ENCODE measurements at places on chromosomes 2 and 18.

GRCh38 chr2:8569332-8569930 is 112.4 kb upstream of the ID2 start:
- no peak for DNase-seq

- DNase-seq = no peak
These were observed 9.1 kb downstream of the GPR155 start for GRCh38 chr2:174477759-174478158.

DNA sequence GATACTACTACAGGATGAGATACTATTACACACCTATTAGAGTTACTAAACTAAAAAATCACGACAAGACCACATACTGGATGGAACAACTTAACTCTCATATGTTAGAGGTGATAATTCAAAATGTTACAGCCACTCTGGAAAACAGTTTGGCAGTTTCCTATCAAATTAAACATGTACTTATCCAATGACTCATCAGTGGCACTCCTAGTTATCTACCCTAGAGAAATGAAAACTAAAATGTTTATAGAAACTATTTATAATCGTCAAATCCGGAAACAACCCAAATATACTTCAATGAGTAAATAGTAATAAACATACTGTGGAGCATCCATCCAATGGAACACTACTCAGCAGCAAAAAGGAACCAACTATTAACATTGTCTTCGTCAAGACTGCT is 137.0 kb upstream of the RBBP8 start:
- no peak for DNase-seq

DNA sequence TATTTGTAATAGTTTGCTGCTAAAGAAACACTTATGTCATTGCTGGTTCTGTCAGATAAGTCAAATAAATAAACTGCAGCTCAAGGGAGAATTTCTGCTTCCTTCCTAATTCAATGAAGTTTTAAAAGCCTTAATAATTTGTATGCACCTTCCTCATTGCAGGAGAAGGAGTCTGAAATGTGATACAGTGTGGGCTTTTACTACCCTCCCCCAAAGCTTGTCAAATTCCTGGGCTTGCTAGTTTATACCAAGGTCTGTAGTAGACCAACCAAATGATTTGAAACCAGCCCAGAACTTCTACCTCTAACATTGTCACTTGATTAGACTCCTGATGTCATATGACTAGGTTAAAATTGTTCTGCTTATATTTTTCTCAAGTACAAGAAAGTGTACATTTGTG is 131.8 kb downstream of the DTNA start:
- no peak for DNase-seq

GRCh38 chr2:202018950-202019349 is 14.7 kb upstream of the FZD7 start:
- DNase-seq = no peak

DNA sequence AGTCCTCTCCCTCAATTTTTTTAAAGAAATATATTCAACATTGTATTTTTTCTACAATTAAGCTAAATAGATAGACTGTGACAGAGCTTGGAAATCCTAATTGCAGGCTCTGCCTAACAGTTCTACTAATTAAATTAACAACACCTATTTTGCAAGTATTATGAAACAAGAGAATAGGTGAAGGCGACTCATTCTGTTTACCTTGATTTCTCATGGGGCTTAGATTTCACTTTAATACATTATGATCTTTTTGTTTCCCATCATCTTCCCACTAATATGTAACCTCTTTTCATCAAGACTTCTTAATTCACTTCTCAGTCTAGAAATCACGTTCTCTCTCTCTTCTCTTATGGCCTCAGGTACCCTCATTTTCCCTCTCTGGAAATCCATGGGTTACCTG is 42.7 kb upstream of the TANK start:
- no peak for DNase-seq

DNA sequence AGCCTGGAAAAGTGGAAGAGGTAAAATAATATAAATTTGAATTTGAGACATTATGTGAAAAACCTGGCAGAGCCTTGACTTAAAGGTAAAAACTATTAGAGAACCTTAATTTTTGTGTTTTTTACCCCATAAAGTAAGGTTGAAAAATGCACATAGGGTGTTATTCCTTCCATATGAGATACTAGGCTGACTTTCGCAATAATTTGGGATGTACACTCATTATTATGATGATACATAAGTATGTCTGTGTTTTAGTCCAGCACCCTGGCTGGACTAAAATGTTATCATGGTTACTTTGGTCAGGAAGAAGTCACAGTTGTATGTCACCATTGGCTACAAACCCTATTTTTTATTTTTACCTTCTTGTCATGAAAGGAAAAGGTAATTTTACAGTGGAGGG is 19.8 kb downstream of the NEMP2 start:
- no peak for DNase-seq

DNA sequence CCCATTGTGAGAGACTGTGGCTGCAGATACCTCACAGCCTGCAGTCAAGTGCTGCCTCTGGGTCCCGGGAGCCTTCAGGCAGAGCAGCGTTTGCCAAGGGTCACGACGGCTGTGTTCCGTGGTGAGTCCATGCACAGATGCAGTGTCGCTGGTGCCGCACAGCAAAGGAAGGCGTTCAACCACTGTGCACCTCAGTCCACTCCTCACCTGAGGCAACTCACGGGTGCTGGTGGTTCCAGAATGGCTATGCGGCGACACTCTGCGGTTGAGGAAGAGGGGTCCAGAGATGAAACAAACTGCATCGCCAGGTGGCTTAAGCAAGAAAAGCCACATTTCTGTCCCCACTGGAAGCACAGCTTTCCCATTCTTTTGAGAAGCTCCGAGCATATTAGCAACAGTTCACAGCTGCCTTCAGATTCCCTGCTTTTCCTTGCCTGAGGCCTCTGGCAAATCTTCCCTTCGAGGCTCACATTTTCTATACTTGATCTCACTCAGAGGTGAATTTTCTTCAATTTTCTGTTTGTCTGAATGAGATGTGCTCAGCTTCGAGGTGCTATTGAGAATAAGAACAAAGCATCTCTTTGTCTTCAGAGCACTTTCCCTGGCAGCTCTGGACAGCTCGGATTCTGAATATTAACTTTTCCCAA is 208.8 kb upstream of the TWIST2 start:
- DNase-seq = no peak

DNA sequence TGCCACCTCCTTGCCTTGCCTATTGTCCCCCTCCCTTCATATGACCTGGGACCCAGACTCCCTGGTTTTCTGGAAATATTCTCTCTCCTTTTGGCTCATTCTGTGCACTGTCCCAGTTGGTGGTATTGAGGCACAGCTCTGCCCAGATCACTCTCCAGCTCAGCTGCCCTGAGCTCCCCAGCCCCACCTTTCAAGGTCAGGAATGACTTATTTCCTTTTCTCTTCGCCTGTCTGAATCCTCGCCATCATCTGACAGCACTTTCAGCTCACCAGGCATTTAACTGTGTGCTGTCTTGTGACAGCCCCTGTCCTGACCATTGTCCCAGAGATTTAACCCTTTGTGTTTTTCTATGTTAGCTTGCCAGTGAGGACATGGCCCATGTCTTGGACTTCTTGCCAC is 133.0 kb downstream of the MSH2 start:
- no peak for DNase-seq

- no peak for DNase-seq
These were observed 69.2 kb downstream of the SS18 start for GRCh38 chr18:26021061-26021754.

GRCh38 chr2:219175928-219176817 is 552 bp downstream of the CNPPD1 start:
- DNase-seq = peak; percentile 23

- DNase-seq = no peak
These were observed 52.6 kb downstream of the QPCT start for GRCh38 chr2:37396890-37397565.

- DNase-seq = peak; percentile 34
These were observed 55.3 kb upstream of the HK2 start for GRCh38 chr2:74778381-74779264.

DNA sequence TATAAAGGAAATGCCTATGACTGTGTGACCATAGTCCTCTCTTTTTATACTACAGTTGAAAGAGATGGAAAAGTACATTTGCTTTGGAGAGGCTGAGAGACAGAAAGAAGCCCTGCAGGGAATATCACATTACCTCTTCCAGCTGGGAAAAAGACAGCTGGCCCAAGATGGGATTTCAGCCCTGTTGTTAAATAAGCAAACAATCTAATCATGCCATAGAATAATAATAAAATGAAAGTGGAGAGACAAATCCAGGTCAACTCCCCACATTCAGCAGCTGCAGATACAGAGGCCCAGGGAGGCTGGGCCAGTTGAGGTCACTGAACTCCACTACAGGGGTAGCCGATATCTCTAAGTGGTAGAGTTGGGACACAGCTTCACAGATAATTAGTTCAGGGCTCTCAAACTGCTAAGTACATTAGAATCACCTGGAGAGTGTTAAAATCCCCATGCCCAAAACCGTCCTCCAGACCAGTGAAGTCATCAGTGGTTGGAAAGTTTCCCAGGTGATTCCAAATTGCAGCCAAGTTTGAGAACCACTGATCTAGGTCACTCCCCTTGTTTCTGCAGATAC is 81.9 kb downstream of the MOGAT1 start:
- DNase-seq = peak; percentile 49

DNA sequence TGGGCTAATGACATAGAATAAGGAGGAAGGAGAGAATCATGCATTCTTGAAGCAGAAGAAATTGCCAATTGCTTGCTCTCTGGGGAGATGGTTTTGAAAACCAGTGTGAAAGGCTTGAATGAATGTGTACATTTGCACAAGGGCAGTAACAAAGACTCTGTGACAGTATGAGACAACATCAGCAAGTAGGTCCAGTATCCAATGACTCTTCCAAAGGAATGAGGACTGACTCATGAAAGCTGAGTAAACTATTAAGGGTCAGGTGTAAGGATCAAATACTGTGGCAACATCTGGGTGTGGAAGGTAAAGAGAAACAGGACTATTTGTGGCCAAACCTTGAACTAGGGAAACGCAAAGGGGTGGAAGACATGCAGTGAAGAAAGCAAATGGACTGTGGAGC is 886.0 kb upstream of the CHAC2 start:
- DNase-seq = no peak

DNA sequence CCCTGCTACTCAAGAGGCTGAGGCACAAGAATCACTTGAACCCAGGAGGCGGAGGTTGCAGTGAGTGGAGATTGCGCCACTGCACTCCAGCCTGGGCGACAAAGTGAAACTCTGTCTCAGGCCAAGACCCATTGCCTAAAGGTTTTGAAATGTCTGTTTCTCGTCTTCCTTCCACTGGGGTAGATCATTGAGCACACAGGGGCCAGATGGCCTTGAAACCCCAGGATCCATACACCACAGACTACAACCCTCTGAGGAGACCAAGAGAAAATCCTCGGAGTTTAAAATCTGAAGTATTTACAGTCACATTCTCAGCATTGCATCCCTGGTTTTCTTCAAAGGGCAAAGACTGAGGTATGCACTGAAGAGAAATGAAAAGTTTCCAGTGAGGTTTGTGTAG is 7.1 kb upstream of the EPAS1 start:
- no peak for DNase-seq

- no peak for DNase-seq
These were observed 62.7 kb downstream of the ZNF516 start for GRCh38 chr18:76432274-76432755.

DNA sequence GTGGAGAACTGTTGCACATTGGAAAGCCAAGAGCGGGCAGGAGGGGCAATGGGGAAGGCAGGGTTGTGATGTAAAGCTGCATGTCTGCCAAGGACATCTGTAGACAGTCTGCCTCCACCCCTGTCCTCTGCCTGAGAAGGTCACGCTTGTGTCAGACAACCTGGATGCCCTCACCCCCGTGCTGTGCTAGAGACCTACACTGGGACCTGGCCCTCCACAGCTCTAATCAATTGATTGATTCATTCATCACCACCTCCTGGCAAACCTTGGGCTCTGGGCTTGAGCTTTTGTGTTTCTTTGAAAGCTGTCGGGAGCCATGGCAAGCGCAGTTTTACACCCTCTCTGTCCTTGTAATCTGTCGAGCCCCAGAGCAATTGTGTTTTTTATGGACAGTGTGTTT is 41.1 kb downstream of the MARCO start:
- no peak for DNase-seq

- no peak for DNase-seq
These were observed 4.3 kb downstream of the NTSR2 start for GRCh38 chr2:11665510-11666362.

DNA sequence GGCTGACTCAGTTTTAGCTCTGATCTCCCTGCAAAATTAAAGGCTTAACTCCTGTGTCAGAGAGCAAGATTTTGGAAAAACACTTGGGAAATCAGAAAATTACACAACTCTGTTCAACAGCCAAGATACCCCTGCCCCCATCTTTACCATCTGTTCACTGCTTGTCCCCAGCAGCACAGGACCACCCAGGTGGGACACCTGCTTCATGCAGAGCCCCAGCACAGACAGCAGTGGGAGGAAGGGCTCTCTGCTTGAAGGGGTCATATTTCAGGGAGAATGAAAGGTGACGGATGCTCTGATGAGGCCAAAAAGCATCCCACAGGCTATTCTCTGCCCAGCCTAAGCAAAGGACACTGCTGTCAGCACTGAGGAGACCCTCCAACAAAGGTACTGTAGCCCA is 584.6 kb upstream of the KLHL29 start:
- no peak for DNase-seq

DNA sequence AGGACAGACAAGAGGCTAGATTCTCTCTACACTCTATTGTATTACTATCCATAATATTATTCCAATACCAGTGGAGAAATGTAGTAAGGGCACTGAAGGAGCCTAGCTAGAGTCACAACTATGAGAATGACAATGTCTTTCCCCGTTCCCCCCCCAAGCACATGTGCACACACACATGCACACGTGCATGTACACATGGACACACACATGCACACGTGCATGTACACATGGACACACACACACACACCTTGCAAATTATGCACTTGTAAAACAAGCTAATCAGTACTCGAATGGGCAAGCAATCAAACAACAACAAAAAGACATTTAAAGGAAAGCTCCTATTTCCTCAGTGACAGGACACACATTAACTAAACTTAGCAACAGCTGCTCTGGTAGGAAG is 65.2 kb downstream of the INSIG2 start:
- no peak for DNase-seq

GRCh38 chr2:207129821-207130220 is 35.9 kb downstream of the KLF7 start:
- no peak for DNase-seq

- no peak for DNase-seq
These were observed 43.0 kb upstream of the MSTN start for GRCh38 chr2:190105554-190105953.

All from fibroblast of skin of right quadriceps (primary cell).